Upper lobe of left lung (tissue), 6 donors: ENCODE measurements at places on chromosomes 5 and 9. TPM values are rescaled to one million over a fixed set of nuclear protein-coding genes. Genes with fewer than 3 reads are reported as not detected.

DNA sequence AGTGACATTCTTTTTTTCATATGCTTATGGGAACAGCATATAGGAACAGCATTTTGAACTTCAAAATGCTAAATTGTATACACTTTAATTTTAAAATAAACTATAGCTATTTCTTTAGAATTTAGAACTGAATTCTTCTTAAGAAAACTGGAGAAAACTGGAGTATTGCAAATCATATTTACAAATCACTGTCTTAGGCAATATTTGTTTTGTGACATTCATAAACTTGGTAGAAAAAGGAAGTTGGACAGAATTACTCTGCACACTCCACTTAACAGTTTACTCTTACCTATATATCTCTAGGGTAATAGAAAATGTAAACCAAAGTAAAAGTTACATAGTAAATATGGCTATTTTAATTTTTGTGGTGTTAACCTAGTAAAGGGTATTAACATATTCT lies 3.1 kb downstream of the DMRTA1 start:
- H3K4me3 ChIP-seq, result no peak overlapping the region
- peaks cover 12% of the 10 kb centered on the region for H3K27me3 ChIP-seq
- peaks cover 18% of the 10 kb centered on the region for H3K4me1 ChIP-seq
- DNase-seq, result no peak
- H3K27ac ChIP-seq, result no peak overlapping the region

Gene SMIM32
- total RNA-seq, result not detected

DNA sequence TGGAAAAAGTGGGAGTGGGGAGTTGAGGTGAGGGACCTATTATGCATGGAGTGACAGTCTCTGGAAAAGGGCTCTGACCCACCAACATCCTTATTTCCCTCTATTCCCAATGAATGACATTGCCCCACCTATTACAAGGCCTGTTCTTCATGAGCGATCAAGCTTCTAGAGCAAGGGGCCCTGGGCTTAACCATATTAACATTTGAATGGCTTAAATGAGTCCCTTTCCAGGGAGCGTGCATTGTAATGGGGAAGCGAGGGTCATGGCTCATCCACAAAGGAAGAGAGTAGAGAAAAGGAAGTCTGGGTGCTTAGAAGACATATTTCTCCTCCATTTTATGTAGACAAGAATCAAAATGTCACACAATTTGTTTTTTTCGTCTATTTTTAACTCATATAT lies 255.5 kb downstream of the CAAP1 start:
- H3K4me3 ChIP-seq, result no peak overlapping the region
- no peaks in the 10 kb centered on the region for H3K4me1 ChIP-seq
- no peaks in the 10 kb centered on the region for H3K36me3 ChIP-seq
- H3K27me3 ChIP-seq, result no peaks in the 10 kb centered on the region
- H3K27ac ChIP-seq, result no peak overlapping the region

DNA sequence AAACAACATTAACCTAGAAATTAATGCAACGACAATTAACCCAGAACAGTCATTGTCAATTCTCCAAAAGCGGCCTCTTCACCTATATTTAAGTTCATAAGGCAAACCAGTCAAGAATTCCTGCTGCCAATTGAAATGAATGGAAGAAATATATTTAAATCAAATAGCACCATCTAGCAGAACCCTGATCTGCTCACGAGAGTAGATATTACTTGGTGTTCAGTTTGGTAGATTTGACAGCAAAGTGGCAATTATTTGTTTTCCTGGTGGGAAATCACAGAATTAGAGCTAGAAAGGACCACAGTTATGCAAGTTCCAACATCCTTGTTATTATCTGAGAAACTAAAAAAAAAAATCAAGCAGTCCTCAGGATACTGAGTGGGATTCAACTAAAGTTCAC lies 2.3 kb downstream of the SSBP2 start:
- H3K4me3 ChIP-seq, result no peak overlapping the region
- DNase-seq, result no peak
- H3K4me1 ChIP-seq, result peaks cover 27% of the 10 kb centered on the region
- H3K36me3 ChIP-seq, result no peaks in the 10 kb centered on the region
- peak overlapping the region; percentile 92 for H3K27ac ChIP-seq

DNA sequence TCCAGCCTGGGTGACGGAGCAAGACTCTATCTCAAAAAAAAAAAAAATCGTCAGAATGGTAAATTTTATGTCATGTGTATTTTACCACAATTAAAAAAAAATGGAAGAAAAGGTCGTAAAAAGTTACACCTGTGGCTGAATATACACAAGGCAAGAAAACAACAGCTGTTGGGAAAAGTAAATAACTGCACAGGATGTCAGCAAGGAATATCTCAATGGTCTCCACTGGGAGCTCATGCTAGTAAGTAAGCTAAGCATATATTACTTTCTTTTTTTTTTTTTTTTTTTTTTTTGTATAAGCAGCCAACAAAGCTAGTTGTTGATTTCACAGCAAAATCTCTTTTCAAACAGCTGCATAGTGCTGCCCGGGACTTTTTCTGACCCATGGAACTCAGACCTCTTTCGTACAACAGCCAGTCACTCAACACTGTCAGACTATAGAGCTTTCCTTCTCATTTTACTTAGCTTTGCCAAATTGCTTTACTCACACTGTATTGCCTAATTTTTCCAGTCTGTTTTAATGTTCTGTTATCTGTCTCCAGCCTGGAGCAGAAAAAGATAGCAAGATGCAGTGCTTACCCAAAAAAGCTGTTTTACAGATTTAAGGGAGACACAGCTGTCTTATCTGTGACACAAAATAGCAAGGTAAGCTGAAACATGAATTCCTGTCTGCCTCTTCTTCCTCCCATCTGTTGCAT lies 175.9 kb downstream of the ENC1 start:
- H3K27ac ChIP-seq, result no peak overlapping the region
- DNase-seq, result no peak
- H3K27me3 ChIP-seq, result no peaks in the 10 kb centered on the region

- H3K27ac ChIP-seq, result no peak overlapping the region
- H3K4me3 ChIP-seq, result no peak overlapping the region
- H3K27me3 ChIP-seq, result no peaks in the 10 kb centered on the region
- no peak for DNase-seq
- peaks cover 1% of the 10 kb centered on the region for H3K4me1 ChIP-seq
Observed at GRCh38 chr5:131649161-131649560, 14.1 kb upstream of the RAPGEF6 start.

DNA sequence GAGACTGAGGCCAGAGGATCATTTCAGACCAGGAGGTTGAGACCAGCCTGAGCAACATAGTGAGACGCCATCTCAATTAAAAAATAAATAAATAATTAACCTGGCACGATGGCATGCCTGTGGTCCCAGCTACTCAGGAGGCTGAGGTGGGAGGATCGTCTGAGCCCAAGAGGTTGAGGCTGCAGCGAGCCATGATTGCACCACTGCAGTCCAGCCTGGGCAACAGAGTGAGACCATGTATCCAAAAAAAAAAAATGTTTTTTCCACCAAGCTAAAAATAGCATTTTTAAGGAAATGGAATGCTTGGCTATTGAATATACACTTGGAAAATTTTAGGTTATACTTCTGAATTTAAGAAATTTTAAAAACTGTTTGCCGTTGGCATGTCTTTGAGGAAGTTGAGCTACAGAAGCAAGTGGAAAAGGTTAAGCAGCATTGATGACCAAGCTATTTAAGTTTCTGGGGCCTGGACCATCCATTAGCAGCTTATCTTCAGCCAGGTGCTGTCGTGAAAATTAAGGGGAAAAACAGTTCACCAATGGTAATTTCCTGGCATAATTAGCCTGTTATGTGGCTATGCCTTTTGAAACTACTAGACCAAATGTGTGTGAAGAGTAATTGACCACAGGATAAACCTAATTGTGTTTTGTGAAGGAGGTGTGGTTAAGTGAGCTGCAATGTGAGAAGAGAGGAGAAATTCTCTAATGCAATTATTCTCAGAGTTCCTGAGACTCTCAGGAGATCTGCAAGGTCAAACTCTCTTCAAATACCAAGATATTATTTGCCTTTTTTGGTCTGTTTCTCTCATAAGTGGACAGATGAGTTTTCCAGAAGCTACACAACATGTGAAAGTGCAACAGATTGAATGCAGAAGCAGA lies 21.0 kb downstream of the F2R start:
- H3K27ac ChIP-seq, result no peak overlapping the region
- no peaks in the 10 kb centered on the region for H3K36me3 ChIP-seq
- no peak for DNase-seq
- no peak overlapping the region for H3K4me3 ChIP-seq
- H3K27me3 ChIP-seq, result no peaks in the 10 kb centered on the region
- peaks cover 4% of the 10 kb centered on the region for H3K4me1 ChIP-seq

Gene ZNF483
- 8.2 TPM for total RNA-seq

GRCh38 chr5:178576591-178577351 lies 13.4 kb downstream of the COL23A1 start:
- no peaks in the 10 kb centered on the region for H3K36me3 ChIP-seq
- H3K27ac ChIP-seq, result no peak overlapping the region
- peak overlapping the region; percentile 25 for H3K4me3 ChIP-seq
- no peaks in the 10 kb centered on the region for H3K4me1 ChIP-seq
- no peaks in the 10 kb centered on the region for H3K27me3 ChIP-seq
- DNase-seq, result no peak

- no peak overlapping the region for H3K27ac ChIP-seq
- no peaks in the 10 kb centered on the region for H3K27me3 ChIP-seq
- no peak for DNase-seq
- no peaks in the 10 kb centered on the region for H3K36me3 ChIP-seq
Observed at GRCh38 chr5:112084149-112084548, 327.2 kb upstream of the NREP start.

Gene MEIKIN
- not detected for total RNA-seq

Gene HMCN2
- 1.0 TPM for total RNA-seq

DNA sequence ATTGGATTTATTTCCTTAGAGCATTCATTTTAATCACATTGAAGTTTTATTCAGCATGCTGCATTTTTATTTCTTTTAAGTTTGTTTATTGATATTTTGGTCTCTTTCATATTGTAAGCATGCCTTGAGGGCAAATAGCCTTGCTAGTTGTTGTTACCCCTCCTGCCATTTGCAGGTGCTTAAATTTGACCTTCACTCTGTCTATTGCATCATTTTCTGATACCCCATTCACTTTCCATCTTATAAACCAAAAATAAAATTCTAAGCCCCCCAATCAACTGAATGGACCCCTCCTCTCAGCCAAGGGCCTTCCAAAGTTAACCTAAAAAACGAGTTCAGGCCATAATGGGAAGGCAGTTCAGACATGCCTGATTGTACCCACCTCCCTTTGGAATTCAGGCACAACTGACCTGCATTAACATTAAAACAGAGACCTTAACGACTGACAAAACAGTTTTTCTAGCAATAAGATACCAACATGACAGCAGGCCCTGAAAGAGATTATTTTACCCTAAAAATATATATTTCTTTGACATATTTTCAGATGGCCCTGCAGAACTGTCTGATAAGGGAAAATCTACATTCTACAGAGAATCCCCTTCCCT lies 32.1 kb downstream of the TARS1 start:
- no peak overlapping the region for H3K4me3 ChIP-seq
- peaks cover 50% of the 10 kb centered on the region for H3K36me3 ChIP-seq
- no peak for DNase-seq

Gene PIP5K1B
- 54.0 TPM for total RNA-seq

DNA sequence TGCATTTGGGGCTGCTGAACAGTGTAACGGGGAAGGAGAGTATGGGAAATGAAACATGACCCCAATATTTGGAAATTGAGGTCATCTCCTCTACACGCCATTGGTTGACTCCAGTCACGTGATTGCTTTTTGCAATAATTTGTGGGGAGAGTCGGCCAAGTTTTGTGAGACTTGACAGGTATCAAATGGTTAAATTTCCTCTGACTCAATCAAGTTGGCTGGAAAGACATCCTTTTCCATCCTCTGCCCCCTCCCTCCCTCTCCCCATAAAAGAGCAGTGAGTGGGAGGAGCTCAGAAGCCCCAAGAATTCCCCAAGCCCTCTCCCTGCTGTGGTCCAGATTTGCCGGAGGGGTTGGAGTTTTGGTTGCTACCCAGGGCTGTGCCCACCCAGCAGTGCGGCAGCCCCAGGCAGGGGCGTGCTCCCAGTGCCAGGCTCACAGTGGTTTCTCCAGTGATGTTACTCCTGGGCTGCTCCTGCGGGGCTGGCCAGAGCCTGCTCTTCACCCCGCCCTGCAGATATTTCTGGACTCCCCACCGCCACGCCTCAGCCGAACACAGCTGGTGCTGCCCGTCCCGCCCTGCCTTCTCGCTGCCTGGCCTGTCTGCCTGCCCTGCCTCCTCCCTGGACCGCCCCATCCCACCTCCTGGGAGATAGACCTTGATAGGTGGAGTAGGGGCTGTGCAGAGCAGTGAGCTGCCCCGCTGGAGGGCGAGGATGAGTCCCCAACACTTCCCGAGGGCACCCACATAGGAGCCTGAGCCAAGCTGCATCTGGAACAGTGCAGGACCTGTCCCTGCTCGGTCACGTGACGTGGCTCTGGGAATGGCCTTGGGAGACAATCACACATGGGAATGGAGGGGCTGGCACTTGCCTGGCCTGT lies 3.4 kb downstream of the COL5A1 start:
- no peak for DNase-seq
- no peak overlapping the region for H3K4me3 ChIP-seq
- peaks cover 3% of the 10 kb centered on the region for H3K4me1 ChIP-seq
- H3K36me3 ChIP-seq, result no peaks in the 10 kb centered on the region
- H3K27me3 ChIP-seq, result peaks cover 5% of the 10 kb centered on the region

GRCh38 chr9:114919611-114920010 lies 10.8 kb downstream of the TNFSF8 start:
- no peak overlapping the region for H3K27ac ChIP-seq
- no peaks in the 10 kb centered on the region for H3K27me3 ChIP-seq
- H3K4me3 ChIP-seq, result no peak overlapping the region
- no peak for DNase-seq
- no peaks in the 10 kb centered on the region for H3K36me3 ChIP-seq

DNA sequence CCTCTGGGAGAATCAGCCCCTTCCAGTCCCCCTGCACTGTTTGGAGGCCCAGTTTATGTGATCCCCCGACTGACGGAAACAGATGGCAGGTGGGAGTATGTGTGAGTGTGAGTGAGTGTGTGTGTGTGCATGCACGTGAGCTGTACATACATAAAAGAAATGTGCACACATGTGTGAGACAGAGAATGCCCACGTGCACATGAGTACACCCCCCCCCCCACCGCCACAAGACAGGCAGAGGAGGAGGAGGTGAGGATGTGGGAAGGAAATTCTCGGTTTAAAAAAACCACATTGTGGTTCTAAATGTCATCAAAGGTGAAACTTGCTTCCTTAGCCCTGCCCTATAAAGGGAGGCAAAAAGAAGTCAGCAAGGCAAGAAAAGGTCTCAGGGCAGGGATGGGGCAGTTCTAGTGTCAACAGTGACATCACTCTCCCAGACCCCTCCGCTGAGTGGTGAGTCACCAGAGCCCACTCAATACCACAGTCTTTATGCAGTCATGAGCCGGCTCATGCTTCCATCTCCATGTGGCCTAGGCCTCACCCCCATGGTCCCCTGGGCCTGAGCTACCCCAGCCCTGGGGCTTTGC lies 79.2 kb upstream of the HSPA9 start:
- H3K4me1 ChIP-seq, result no peaks in the 10 kb centered on the region
- no peaks in the 10 kb centered on the region for H3K27me3 ChIP-seq
- H3K4me3 ChIP-seq, result no peak overlapping the region
- DNase-seq, result no peak
- H3K27ac ChIP-seq, result no peak overlapping the region
- H3K36me3 ChIP-seq, result no peaks in the 10 kb centered on the region
